Central memory CD4-positive, alpha-beta T cell (primary cell): ENCODE measurements at places on chromosomes 3 and 15.

DNA sequence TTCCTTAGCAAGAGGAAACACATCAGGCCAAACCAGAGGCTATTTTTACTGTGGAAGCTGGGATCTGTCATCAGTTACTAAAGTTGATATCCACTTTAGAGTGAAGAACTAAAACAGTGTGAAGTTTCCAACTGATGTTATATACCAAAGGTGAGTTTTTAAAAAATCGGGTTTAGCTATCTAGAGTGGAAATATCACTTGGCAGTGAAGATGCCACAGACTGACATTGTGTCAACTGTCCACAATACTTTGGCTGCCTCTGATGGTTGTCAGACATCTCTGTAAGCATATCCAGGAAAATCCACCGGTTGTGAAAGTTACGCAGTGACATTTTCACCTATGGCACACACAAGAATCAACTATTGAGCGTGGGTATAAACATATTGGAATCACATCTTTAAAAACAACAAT is 9.2 kb downstream of the ZIC1 start:
- no peak for DNase-seq

DNA sequence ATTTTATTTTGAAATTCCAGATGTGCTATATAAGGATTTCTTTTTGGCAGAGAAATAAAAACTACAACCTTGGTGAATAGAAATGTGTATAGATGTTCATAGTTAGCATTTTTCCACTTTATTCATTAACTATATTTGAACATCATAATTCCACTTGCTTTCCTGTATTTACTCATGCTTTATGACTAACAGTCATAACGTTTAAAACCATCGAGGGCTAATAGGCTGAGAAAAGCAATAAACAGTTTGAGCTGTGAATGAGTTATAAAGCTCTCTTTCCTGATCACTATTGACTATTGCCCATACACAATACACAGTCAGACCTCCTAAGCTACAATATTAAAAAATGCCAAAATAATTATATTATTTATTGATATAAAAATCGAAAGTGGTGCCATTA is 502.1 kb upstream of the RASGRP1 start:
- no peak for DNase-seq

DNA sequence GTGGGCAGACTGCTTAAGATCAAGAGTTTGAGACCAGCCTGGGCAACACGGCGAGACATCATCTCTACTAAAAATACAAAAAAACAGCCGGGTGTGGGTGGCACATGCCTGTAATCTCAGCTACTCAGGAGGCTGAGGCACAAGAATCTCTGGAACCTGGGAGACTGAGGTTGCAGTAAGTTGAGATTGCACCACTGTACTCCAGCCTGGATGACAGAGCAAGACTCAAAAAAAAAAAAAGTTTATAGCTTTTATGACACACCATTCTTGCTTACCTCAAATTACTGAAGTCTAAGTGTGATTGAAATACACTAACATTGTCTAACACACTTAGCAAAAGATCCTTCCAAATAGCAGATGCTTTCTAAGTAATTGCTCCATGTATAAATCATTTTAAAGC is 207.6 kb downstream of the STAG1 start:
- DNase-seq = no peak

GRCh38 chr15:39578851-39579486 is 1.9 kb upstream of the THBS1 start:
- DNase-seq = no peak

- no peak for DNase-seq
Measured at GRCh38 chr3:24937780-24938179, 443.1 kb upstream of the THRB start.

DNA sequence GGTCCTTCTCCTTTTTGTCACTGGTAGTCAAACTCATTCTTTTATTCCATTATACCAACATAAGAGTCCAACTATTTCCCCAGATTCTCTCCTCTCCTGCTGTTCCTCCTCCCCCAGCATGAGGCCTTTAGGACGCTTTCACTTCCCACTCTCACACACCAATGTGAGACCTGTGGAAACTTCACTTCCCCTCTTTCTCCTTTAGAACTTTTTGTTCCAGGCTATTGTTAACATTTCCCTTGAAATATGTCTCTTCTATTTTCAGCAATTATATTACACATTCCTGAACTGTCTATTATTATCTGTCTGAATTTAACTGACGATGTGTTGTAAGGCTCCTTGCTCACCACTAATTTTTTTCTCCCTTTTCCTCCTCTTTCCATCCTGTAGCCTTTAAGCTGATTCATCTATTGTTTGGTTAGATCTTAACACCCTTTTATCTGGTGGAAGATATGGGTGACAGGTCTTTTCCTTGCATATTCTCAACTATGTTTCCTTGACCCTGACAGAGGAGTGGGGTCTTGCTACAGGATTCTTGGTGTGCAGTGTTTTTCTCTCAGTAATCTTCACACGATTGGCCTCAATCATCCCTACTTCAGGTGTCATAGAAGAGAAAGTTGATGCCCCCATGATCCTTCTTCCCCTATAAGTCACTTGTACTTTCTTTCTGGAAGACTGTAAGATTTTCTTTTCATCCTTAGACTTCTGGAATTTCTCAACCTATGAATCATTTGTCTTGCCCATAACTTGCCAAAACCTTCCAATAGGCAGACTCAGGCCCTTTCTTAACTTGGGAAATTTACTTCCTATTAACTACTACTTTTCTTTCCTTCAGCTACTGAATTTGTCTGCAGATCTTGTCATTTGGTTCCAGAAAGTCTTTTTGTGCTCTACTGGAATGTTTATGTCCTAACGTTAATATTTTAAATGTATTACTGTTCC is 5.9 kb downstream of the CYP19A1 start:
- DNase-seq = no peak

- DNase-seq = no peak
Measured at GRCh38 chr15:70387993-70388392, 290.3 kb upstream of the TLE3 start.

DNA sequence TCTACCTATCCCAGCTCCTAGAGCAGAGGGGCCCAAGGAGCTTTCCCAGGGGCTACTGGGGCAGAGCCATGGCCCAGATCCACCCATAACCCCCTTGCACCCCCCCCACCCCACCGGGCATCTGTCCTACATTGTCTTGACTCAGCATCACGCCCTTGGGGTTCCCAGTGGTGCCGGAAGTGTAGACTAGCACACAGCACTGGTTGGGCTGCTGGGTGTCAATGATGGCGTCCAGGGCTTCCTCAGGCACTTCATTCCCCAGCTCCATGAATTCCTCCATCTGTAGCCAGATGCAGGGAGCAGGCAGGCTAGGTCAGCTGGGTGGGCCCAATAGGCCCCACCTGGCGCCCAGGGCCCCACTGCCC is 33.2 kb downstream of the IDH3A start:
- DNase-seq = no peak

DNA sequence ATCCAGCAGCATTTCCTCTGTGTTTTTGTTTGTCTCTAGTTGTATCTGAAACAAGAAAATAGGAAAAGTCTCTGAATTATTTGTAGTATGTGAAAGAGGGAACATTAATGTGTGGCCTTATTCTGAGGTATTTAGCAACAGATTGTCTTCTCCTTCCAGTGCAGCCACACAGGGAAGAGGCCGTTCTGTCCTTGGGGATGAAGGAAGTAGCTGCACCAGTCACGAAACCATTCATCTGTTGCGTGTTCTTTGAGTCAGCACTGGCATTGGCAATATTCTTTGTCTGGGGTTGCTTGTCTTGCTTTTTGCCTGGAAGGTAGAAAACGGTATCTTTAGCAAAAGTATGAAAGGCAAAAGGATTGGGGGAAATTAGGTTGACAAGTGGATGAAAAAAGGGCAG is 91.6 kb downstream of the CDIN1 start:
- no peak for DNase-seq

DNA sequence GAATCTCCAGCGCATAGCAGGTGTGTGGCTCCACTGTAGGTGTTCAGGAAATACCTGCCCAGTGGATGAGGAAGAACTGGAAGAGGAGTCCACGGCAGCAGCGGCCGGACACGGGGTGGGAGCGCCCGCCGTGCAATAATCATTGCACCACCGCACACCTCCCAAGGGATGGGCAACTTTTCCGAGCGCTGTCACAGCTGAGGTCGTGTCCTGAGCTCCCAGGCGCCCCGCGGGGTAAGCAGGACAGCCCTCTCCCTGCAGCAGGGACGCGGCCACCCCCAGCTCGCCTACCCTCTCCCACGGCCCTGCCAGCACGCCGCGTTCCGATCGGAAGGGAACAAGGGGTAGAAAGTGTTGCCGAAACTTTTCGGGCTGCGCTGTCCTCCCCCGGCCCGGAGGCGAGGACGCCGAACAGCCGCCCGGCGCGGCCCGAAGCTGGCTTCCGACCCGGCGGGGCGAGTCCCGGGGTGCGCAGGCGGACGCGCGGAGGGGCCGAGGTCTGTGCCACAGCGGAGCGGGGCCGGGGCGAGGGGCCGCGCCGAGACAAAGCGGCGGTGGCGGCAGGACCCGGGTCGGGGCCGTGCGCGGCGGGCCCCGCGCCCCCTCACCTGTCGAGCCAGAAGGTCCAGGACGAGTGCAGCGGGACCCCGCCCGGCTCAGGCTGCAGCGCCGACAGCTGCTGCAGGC is 475 bp downstream of the EIF4E3 start:
- peak; percentile 31 for DNase-seq

GRCh38 chr3:274927-275326 is 78.4 kb downstream of the CHL1 start:
- no peak for DNase-seq

GRCh38 chr3:150183678-150184425 is 213.2 kb upstream of the PFN2 start:
- peak; percentile 35 for DNase-seq

DNA sequence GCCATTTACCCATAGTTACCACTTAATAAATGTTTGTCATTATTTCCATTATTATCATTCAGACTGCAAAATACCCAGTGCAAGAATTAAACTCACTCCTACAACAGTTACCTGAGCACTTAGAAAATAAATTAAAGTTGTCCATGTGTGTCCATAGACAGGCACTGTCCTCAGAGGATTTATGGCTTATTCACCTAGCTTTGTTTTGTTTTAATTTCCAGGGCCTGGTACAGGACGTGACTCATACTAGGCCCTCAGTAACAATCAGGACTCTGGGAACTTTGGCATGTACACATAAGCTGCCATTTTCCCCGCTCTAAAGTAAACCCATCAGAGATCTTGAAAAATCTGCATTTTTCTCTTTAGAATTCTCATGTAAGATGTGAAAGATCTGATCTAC is 458.5 kb upstream of the ARRDC4 start:
- DNase-seq = no peak

DNA sequence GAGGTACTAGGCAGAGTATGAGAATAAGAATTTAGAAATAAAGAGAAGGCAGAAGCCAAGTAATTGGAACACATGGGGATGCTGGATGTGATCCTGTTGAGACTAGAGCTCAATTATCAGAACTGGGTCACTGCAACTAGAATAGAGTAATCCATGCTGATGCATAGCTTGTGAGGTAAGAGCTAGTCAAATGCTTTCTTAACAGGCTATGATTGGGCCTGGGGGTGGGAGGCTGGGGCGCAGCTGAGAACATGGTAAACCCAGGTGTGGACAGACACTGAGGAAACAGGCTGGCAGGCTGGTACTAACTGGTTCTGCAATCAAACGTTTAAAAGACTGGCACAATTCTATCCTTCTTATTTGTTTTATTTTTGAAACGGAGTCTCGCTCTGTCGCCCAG is 50.5 kb upstream of the LRRFIP2 start:
- DNase-seq = no peak

- no peak for DNase-seq
Measured at GRCh38 chr3:114714957-114715460, 421.2 kb downstream of the TIGIT start.

- DNase-seq = no peak
Measured at GRCh38 chr3:70824773-70825172, 512.3 kb upstream of the MDFIC2 start.

DNA sequence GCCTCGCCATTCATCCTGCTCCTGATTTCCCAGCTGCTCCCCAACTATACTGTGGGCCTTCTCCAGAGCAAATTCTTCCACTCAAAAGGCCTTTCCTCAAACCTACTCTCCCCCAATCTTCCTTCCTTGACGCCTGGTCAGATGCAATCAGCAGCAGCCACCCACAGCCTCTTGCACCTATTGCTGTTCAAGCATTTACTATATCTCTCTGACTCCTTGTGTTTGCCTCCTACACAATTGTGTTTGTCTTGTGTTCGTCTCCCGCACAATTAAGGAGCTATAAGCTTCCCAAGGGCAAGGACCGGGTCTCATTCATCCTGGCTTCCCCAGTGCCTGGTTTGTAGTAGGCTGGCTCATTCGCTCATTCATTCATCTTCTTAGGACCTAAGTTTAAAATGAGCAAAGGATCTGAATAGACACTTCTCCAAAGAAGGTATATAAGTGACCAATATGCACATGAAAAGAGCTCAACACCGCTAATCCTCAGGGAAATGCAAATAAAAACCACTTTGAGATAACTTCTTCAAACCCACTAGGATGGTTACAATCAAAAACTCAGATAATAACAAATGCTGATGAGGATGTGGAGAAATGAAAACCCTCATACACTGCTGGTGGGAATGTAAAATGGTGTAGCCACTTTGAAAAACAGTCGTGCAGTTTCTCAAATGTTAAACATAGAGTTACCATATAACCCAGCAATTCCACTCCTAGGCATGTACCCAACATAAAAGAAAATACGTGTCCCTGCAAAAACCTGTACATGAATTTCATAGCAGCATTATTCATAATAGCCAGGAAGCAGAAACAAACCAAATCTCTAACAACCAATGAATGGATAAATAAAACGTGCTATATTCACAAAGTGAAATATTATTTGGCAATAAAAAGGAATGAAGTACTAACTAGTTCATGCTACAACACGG is 31.0 kb downstream of the MEGF11 start:
- no peak for DNase-seq

DNA sequence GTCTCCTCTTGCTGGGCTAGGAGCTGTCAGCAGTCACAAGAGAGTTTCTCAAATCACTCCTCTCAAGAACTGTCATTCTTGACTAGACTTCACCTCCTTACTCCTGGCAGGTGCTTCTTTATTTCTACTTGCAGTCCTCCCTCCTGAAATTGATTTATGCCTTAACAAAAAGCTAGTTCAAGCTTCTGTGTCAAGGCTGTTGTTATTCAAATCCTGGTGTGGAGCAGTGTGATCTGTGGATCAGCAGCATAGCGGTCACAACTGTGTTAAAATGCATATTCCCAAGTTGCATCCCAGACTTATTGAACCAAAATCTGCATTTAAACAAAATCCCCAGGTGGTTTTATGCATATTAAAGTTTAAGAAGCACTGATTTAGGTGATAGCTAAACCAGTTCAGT is 120.7 kb upstream of the MRPL3 start:
- no peak for DNase-seq
